ENCODE measurements at places on chromosomes 6 and 20. TPM values are rescaled to one million over a fixed set of nuclear protein-coding genes. Genes with fewer than 3 reads are reported as not detected.

The MACROD2 gene
- 33.0 TPM for total RNA-seq

The FNDC1 gene
- 14.2 TPM for total RNA-seq

The TINAG gene
- 27.5 TPM for total RNA-seq

The TOX2 gene
- total RNA-seq = 10.5 TPM

The GSS gene
- total RNA-seq = 364 TPM

The RGS17 gene
- 0.55 TPM for total RNA-seq

DNA sequence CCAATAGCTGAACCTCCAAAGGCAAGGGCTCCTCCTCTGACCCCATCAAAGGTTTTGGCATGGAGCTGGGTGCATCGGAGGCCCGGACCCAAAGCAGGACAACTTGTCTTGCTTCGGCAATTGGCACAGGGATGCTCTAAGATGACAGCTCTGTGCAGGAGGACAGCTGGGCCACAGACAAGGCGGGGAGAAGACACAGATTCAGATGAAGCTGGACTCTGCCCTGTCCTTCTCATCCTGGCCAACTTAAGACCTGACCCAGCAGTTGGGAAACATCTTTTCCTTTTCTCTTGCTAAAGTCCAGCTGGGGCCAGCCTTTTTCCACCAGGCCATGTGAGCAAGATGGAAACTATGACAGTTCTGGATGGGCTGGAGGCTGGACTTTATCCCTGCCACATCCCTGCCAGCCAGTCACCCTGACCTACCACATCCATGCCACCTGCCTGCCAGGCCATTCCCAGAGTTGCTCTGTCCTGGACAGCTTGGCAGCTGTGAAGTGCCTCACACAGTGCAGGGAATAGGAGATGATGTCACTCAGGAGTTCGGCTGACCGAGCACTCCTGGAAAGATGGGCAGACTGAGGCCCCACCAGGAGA is 12.7 kb upstream of the PSMF1 start:
- no peak for DNase-seq

- no peak for DNase-seq
Observed at GRCh38 chr6:38353310-38354036, 286.3 kb downstream of the BTBD9 start.

DNA sequence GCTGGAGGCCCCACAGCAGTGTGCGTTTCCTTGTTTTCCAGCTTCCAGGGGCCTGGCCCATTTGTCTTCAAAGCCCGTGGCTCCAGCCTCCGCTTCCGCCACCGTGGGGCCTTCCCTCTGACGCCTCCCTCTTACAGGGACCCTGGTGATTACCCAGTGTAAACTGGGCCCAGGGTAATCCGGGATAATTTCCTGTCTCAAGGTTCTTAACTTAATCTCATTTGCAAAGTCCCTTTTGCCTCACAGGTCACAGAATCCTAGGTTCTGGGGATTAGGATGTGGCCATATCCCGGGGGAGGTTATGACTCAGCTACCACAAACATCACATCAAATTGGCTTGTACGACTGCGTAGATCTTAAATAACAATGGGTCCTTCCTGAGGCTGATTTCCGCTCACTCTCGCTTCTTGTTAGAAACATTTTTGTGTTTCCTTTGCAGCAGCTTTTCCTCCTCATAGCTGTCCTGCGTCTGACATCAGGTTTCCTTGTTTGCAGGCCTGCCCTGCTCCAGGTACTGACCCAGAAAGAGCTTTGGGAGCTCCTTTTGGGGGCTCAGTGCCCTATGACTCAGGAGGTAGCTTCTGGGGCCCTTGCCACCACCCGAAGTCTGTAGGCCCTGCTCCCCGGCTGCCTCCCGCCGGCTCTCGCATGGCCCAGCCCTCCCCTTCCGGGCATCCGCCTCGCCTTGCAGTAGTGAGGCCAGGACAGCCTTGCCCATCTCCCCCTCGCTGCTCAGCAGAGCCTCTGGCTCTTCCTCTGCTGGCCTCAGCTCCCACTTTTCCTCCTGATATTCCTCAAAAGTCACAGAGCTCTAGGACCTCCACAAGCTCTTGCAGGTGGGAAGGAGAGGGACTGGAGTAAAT is 100.5 kb downstream of the ERMARD start:
- no peak for DNase-seq

GRCh38 chr20:33325350-33325749 is 42.3 kb downstream of the BPIFB1 start:
- no peak for DNase-seq

DNA sequence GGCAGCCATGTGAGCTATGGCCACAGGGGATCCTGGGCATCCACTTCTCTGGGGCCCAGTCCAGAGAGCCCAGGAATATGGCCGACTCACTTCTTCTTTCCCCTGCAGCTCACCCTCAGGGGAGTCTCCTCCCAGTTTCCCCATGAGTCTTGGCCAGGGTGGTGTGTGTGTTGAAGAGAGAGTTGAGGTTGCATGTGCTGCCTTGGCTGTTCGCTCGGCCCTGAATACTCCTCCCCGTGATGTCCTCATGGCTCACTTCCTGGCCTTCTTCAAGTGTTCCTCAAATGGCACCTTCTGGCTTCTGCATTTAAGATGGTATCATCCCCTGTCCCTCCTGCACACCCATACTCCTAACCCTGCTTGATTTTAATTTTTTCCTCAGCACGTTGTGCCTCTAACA is 3.2 kb upstream of the TREML1 start:
- DNase-seq = no peak

DNA sequence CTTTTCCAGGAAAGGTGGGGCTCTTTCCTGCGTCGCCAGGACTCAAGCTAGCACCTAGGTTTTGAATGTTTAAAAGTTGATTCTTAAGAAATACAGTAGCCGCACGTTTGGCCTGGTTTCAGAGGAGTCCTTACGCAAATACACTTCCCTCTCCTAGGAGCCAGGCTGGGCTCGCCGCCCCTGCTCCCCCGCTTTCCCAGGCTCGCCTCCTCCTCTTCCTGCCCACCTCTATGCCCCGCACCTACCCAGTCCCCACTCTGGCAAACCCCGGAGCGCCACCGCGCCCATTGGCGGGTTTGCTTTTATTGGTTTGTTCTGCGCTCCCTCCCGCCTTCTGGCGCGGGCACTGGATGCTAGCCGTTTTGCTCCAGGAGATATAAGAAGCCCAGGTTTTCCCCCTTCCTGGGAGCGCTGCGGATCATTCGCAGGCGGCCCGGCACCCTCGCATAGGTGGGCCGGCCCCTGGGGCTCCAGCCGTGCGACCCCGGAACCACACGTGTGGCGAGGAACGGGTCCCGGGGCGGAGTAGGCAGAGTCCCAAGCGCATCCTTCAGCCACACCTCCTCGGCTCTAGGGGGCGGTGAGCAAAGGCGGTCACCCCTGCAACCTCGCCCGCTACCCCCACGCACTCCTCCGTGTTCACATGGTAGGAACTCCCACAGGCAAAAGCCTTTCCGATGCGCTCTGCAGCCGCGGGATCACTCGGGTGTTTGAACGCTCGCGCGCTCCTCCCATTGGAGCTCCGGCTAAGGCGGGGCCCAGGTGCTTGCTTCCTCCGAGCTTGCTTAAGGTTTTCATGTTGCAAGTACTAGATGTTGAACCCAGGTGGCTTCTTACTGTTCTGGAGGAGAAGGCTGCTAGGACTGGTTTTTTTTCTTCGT is 119.0 kb downstream of the RTN4IP1 start:
- peak; percentile 86 for DNase-seq

- DNase-seq = no peak
Observed at GRCh38 chr6:109790131-109790530, 99.0 kb downstream of the FIG4 start.

DNA sequence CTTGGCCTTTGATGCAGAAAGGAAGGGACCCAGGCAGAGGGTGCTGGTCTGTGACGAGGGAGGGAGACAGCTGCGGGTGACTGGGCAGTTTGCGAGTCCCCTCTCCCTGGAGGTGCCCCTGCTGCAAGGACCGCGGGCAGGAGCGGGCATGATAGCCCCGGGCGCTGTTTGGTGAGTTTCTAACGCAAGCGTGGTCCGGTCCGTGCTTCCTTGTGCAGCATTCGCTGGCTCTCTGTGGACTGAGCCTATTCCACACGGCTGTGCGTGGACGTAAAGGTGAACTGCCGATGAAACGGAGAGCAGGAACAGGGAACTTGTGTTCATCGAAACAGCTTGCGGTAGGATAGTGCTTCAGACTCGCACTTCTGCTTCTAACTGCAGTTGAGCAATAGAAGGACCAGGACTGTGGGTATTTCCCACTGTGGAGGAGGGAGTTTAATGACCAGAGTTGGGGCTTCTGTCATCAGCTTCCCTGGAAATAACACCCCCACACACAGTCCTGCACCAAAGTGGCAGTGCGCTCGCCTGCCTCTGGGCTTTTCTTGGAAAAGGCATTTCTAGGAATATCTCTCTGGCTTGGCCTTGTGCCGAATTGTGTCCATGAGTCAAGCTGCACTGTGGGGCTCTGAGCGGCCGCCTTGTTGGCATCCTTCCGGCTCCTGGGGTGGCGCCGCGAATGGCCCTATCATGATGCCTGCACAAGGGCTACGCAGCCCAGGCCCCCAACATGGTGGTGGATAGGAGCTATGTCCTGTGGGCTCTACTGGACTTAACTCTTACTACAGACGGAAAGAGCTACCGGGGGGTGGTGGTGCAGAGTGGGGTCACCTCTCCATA is 48.9 kb downstream of the DUSP22 start:
- peak; percentile 62 for DNase-seq

GRCh38 chr6:68968301-68968649 is 333.2 kb downstream of the ADGRB3 start:
- no peak for DNase-seq

GRCh38 chr20:43513931-43514647 is 6.6 kb downstream of the L3MBTL1 start:
- DNase-seq = peak; percentile 98

GRCh38 chr6:125831659-125832058 is 40.9 kb downstream of the NCOA7 start:
- no peak for DNase-seq
